ENCODE measurements at places on chromosomes 1 and 21. TPM values are rescaled to one million over a fixed set of nuclear protein-coding genes. Genes with fewer than 3 reads are reported as not detected.

ZSWIM5 gene
- 1.6 TPM for total RNA-seq

TMOD4 gene
- total RNA-seq, result 3.8 TPM

PDZK1IP1 gene
- not detected for total RNA-seq

SHE gene
- 0.04 TPM for total RNA-seq

All from activated B cell treated with CpG ODN at 0.5 μM for 24 hours (primary cell).